ENCODE measurements at places on chromosomes 12 and 14. TPM values are rescaled to one million over a fixed set of nuclear protein-coding genes. Genes with fewer than 3 reads are reported as not detected.

DNA sequence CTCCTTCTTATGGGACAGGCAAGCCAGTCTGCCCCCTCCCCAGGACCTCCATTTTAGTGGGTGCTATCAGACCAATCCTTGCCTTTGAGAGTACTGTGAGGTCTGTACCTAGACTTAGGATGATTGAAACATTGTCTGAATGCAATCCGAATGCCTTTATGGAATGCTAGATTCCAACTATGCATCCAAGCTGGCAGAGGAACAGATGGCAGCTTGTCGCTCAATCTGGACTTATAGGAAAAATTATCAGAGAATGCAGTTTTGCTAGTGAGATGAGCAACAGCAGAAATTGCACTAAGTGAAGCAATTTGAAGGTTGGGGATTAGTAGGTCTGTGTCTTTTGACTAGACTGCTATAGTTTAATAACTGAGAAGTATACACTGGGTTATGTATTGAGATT is 109.1 kb downstream of the DYRK2 start:
- H3K36me3 ChIP-seq: no peaks in the 10 kb centered on the region
- no peaks in the 10 kb centered on the region for H3K27me3 ChIP-seq
- no peak overlapping the region for H3K27ac ChIP-seq
- H3K4me1 ChIP-seq: no peaks in the 10 kb centered on the region
- H3K4me3 ChIP-seq: no peak overlapping the region

GRCh38 chr14:44030831-44031383 is 476.2 kb downstream of the FSCB start:
- DNase-seq: no peak
- no peak overlapping the region for H3K4me3 ChIP-seq

DNA sequence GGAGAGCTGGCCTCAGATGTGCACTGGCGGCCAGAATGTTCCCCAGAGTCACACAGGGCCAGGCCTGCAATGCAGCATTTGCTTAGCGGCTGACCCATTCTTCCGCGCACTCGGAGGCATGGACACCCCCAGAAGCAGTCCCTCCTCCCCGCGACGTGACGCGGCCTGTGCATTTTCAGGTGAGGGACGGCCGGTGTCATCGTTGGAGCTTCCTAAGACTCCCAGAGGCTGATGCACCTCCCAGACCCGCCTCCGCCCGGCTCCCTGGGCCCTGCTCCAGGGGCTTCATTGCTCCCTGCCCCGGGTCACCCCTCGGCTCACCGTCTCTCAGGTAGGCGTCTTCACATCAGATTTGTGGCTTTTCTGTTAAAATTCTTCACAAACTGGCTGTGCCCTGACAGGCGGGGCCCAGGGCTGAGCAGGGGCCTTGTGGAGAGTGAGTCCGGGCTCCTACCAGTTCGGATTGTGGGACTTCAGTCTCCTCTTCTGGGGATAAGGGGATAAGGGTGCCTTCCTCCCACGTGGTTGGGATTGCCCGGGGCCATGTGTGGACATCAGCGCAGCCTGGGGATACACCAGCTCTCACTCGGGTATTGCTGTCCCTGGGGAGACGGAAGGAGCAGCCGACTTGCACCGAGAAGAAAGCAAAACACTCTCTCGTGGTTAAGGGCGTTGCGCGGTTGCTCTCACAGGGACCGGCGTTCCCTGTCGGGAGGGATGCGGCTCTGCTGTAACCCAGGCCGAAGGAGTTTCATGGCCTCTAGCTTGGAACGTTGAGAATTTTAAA is 249.1 kb downstream of the ADGRD1 start:
- H3K4me3 ChIP-seq: no peak overlapping the region
- DNase-seq: no peak
- no peak overlapping the region for H3K27ac ChIP-seq
- no peaks in the 10 kb centered on the region for H3K27me3 ChIP-seq

- H3K27ac ChIP-seq: no peak overlapping the region
- no peaks in the 10 kb centered on the region for H3K4me1 ChIP-seq
- DNase-seq: no peak
- H3K27me3 ChIP-seq: no peaks in the 10 kb centered on the region
Measured at GRCh38 chr12:17579205-17580026, 510.6 kb downstream of the RERGL start.

- H3K36me3 ChIP-seq: no peaks in the 10 kb centered on the region
- no peak for DNase-seq
- H3K4me1 ChIP-seq: peaks cover 18% of the 10 kb centered on the region
- no peak overlapping the region for H3K4me3 ChIP-seq
- no peak overlapping the region for H3K27ac ChIP-seq
- no peaks in the 10 kb centered on the region for H3K27me3 ChIP-seq
Measured at GRCh38 chr14:74865156-74865555, 10.8 kb downstream of the PROX2 start.

DNA sequence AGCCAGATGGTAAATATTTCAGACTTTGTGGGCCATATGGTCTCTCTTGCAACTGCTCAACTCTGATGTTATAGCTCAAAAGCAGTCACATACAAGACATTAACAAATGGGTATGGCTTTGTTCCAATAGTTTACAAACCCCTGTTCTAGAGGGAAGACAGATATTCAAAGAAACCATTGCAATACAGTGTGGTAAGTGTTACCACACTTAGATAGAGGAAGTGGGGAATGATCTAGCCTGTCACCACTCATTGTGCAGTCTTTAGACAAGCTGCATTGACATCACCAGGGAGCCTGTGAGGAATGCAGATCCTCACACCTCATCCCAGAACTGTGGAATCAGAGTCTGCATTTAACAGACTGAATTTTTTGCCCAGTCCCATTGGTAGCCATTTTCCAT is 80.0 kb upstream of the RGS6 start:
- no peak for DNase-seq
- no peak overlapping the region for H3K27ac ChIP-seq
- no peaks in the 10 kb centered on the region for H3K4me1 ChIP-seq
- no peaks in the 10 kb centered on the region for H3K27me3 ChIP-seq

GRCh38 chr12:67929384-67929772 is 59.9 kb upstream of the IFNG-AS1 start:
- no peaks in the 10 kb centered on the region for H3K36me3 ChIP-seq
- H3K27ac ChIP-seq: no peak overlapping the region
- no peak overlapping the region for H3K4me3 ChIP-seq
- H3K4me1 ChIP-seq: no peaks in the 10 kb centered on the region

DNA sequence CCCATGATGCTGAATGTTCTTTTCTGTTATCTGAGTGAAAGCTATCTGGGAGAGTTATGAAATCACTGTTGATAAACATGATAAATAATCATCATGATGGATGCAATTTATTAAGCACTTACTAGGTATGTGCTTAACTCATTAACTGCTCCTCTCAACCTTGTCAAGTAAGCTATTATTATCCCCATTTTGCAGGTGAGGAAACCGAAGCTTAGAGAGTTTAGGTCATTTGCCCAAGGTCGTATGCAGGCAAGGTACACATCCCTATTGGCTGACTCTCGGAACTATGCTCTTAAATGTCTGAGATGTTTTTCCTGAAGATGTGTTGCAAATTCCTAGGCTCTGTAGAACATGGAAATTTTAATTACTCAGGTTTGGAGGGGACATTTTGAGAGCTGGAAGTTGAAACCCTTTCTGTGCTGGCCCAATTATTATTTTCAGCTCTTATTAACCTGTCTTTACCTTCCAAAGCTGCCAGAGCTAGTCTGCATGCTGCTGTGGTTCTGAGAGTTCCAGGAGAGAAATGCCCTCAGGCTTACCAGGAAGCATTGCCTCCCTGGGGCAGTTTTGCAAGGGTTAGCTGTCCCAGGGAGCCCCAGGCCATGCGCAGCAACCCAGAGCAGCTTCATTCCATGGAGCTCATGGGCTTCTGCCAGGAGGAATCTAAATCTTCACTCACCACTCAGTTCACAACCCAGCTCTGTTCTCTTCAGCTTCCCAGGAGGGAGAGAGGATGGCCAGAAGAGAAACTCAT is 55.6 kb upstream of the OAS1 start:
- no peaks in the 10 kb centered on the region for H3K4me1 ChIP-seq
- DNase-seq: no peak
- H3K27me3 ChIP-seq: no peaks in the 10 kb centered on the region
- H3K27ac ChIP-seq: no peak overlapping the region
- no peak overlapping the region for H3K4me3 ChIP-seq

LBHD2 gene
- not detected for total RNA-seq

PTHLH gene
- not detected for total RNA-seq

KCNC2 gene
- not detected for total RNA-seq

PMCH gene
- total RNA-seq: not detected
